Endothelial cell of umbilical vein (primary cell): ENCODE measurements at places on chromosomes 5 and 9. TPM values are rescaled to one million over a fixed set of nuclear protein-coding genes. Genes with fewer than 3 reads are reported as not detected.

EXOSC2 gene
- 21.7 and 25.5 TPM in 2 replicates for polyA plus RNA-seq

DNA sequence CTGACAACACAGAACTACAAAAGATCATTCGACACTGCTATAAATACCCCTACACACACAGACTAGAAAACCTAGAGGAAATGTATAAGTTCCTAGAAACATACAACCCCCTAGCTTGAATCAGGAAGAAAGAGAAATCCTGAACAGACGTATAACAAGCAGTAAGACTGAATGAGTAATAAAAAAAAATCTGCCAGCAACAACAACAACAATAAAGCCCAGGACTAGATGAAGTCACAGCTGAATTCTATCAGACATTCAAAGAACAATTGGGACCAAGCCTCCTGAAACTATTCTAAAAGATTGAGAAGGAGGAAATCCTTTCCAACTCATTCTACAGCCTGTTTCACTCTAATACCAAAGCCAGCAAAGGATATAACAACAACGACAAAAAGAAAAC, 68.2 kb upstream of the SLIT3 start:
- H3K4me1 ChIP-seq: peaks cover 13% of the 10 kb centered on the region
- no peak overlapping the region for H3K27ac ChIP-seq
- no peaks in the 10 kb centered on the region for H3K36me3 ChIP-seq
- DNase-seq: peak; percentile 74
- H3K4me3 ChIP-seq: no peak overlapping the region
- no peaks in the 10 kb centered on the region for H3K27me3 ChIP-seq

DNA sequence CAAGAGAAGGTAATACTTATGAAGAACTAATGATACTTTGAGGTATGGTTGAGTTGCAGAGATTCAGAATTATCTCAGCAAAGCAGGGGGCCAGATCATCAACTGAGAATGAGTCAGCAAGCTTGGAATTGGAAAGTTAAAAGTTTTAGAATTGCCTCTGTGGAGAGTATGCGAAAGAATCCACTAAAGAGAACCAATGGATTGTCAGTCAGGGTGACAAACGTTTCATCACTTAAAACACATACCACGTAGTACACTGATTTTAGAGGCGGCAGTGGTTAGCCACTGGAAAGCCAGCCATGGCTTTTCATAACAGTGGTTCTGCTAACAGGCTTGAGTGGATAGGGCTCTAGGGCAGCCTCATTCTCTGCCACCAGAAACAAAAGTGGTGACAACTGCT, 30.7 kb downstream of the AOPEP start:
- H3K4me1 ChIP-seq: peaks cover 5% of the 10 kb centered on the region
- no peak overlapping the region for H3K27ac ChIP-seq
- no peak overlapping the region for H3K4me3 ChIP-seq
- H3K36me3 ChIP-seq: no peaks in the 10 kb centered on the region

DNA sequence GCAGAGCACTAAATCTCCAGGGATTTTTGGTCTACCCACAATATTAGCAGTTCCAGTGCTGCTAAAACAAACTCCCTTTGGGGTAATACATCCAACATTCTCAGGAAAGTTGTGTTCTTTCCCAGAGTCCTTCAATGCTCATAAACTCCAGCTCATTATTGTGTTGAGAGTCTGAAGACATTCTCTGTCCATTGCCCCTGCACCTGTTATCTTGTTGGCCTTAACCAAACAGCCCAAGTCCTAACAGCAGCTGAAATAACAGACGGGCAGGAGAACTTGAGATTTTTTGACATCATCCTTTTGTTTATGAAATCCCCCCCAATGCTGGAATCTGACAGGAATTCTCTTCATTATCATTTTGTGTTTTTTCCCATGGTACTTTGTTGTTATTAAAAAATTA, 110.8 kb downstream of the PAPPA start:
- no peak overlapping the region for H3K4me3 ChIP-seq
- H3K27me3 ChIP-seq: no peaks in the 10 kb centered on the region
- H3K27ac ChIP-seq: no peak overlapping the region

GRCh38 chr5:67283275-67283987, 86.8 kb upstream of the CD180 start:
- no peaks in the 10 kb centered on the region for H3K27me3 ChIP-seq
- H3K36me3 ChIP-seq: no peaks in the 10 kb centered on the region
- H3K4me1 ChIP-seq: peaks cover 9% of the 10 kb centered on the region
- no peak for DNase-seq
- no peak overlapping the region for H3K4me3 ChIP-seq

DNA sequence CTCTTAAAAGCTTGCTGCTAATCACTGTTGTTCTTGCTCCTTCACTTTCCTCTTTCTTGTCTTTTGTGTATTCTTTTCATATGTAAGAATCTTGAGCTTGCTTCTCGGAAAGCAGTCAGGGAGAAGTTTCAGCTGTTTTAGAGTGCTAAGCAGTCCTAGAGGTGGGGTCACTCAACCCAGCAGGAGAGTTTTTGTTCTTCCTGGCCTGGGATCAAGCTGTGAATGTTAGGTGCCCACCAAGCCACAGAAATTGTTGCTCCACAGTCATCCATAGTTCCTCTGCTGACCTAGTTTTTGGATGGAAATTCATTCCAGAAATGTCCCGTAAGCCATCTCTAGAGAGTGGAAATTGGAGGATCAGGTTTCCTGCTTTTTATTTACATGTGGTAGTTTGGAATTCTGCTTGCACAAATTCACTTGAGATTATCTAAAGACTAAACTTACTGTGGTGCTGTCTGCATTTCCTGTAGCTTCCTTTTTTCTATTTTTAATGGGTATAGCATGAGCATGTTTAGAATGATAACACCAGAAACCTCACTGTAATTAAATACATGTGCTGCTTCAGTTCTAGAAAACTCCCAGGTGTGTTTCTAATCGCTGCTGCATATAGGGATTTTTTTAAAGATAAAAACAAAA, 108.7 kb downstream of the MAST4 start:
- no peaks in the 10 kb centered on the region for H3K36me3 ChIP-seq
- no peak overlapping the region for H3K4me3 ChIP-seq
- DNase-seq: no peak
- no peaks in the 10 kb centered on the region for H3K4me1 ChIP-seq

- no peaks in the 10 kb centered on the region for H3K4me1 ChIP-seq
- H3K4me3 ChIP-seq: no peak overlapping the region
- no peak overlapping the region for H3K27ac ChIP-seq
- no peaks in the 10 kb centered on the region for H3K36me3 ChIP-seq
- no peak for DNase-seq
Measured at GRCh38 chr5:146647656-146648199, 131.7 kb upstream of the GPR151 start.
